Amygdala (tissue), 56 donors: ENCODE measurements at places on chromosomes 6 and 20.

GRCh38 chr20:38889792-38890496 is 36.3 kb upstream of the FAM83D start:
- peak; percentile 14 for DNase-seq

DNA sequence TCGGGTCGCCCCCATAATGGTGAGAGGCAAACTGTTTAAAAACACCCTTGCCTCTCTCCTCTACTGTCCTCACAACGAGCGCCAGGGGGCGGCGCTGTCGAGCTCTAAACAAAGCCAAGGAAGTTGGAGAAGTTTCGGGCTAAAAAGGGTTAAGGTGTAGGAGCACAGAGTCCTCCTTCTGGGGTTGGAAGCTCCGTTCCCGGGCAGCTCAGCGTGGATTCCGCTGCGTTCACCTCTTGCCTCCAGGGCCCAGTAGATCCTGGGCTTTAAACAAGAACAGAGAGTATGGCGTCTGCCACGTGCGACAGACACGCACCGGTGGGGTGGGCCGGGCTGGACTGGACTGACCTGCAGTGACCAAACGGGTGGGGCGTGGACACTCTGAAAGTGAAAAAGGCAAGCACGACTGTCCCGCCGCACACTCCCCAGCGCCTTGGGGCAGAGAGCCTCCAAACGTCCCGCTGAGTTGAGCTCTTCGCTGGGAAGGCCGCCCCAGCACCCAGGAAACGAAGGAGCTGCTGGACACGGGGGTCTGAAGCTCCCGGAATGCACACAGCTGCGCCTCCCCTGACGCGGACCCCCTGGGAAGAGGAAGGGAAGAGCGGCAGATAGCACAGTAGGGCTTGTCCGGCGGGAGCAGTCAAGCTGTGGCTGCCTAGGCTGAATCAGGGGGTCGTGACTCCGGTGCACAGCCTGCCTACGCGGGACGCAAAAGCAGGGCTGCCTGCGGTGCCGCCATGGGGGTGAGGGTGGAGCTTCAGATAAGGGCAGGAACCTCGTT is 1.6 kb upstream of the THBD start:
- no peak for DNase-seq

- DNase-seq, result peak; percentile 24
Observed at GRCh38 chr6:132298344-132298949, 102.8 kb downstream of the MOXD1 start.

- no peak for DNase-seq
Observed at GRCh38 chr6:8054276-8054675, 9.9 kb downstream of the BLOC1S5 start.

- no peak for DNase-seq
Observed at GRCh38 chr6:119552021-119552420, 202.5 kb upstream of the MAN1A1 start.

DNA sequence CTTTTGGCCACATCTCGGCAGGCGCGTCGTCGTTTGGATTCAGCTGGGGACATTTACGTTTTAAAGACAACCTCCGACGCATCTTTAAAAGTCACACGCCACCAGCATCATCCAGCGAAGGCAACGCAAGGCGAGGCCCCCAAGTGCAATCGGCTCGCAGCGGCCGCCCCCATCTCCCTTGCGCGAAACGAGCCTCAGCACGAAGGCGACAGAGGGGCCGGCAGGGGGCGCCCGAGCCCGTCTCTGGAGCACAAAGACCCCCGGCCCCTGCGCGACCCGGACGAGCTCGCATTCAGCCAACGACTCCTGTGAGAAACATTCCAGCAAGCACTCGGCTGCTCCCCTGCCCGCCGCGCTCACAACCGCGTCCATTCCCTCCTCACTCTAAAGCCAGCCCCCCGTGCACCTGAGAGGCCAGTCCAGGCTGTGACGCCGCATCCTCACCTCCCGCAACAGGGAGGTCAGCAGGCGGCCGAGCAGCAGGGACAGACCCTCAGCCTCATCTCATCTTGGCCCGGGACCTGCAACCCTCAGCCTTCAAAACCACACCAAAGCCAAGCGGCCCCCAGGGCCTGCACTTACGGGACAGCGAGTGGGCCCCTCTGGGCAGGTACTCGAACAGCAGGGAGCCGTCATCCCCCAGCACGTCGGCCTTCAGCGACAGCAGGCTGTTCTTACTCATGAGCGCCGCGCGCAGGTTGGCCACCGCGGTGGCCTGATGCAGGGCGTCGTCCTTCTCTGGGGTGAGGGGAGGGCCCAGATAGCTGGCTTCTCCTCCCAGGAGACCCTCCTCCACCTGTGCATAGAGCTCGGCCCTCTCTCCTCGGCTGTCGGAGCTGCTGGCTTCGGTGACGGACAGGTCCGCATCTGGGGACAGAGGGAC is 35.8 kb downstream of the SLC2A4RG start:
- peak; percentile 42 for DNase-seq

DNA sequence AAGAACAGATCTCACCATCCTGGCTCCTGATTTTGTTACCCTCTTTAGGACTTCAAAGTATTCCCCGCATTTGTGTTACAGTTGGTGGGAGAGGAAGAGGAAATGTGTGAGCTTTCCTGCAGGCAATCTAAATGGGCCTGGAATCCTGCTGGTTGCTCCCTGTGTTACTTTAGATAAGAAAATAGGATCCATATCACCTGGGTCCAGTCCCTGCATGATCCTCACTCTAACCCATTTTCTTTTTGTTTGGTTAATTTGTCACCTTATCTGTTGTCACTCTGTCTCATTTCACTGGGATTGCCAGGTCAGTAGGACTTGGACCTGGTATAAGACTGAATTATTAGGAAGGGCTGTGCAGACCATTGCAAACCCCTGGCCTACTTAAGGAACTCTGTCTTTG is 175.9 kb upstream of the GJE1 start:
- no peak for DNase-seq

DNA sequence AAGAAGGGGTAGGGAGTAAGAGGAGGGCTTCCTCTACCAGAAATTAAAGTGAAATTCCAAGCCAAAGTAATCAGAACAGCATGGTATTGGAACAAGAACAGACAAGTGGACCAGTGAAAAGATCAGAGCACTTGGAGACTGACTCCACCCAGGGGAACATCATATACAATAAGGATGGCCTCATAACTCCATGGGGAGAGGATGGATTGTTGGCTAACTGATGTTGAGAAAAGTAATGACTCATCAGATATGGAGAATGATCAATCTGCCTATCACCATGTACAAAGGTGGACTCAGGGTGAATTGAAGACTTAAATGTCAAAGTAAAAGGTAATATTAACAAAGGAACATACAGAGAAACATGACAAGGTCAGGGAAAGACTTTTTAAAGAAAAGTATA is 12.8 kb downstream of the SLC22A3 start:
- no peak for DNase-seq

GRCh38 chr20:7029019-7029418 is 261.5 kb downstream of the BMP2 start:
- DNase-seq, result peak; percentile 0
